ENCODE measurements at places on chromosomes 16 and 17. TPM values are rescaled to one million over a fixed set of nuclear protein-coding genes. Genes with fewer than 3 reads are reported as not detected.

SLC12A3 gene
- not detected for total RNA-seq

CEP295NL gene
- not detected for total RNA-seq

CHST4 gene
- total RNA-seq = not detected

TNFRSF17 gene
- not detected for total RNA-seq

TBX21 gene
- 57.7 TPM for total RNA-seq

AOC2 gene
- total RNA-seq = 1.7 TPM

BEAN1 gene
- not detected for total RNA-seq
